ENCODE measurements at places on chromosomes 5 and 9.

GRCh38 chr5:153953411-153953810 lies 85.3 kb downstream of the FAM114A2 start:
- DNase-seq, result no peak

DNA sequence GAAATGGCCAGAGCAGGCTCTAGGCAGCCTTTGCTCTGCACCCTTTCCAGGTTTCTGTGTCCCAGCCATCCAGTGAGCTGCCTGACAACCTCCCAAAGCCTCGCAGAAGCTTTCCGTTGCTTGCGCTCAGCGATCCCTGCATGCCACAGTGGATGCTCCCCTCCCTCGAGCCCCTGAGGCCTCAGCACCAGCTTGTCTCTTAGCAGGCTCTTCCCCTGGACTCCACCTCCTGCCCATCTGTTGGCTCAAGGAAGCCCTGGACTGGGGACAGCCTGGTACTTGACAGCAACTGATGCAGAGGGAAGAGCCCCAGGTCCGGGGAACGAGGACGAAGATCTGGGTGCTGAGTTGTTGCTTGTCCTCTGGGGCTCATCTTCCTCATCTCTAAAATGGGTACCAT lies 23.2 kb downstream of the TSPAN17 start:
- no peak for DNase-seq

DNA sequence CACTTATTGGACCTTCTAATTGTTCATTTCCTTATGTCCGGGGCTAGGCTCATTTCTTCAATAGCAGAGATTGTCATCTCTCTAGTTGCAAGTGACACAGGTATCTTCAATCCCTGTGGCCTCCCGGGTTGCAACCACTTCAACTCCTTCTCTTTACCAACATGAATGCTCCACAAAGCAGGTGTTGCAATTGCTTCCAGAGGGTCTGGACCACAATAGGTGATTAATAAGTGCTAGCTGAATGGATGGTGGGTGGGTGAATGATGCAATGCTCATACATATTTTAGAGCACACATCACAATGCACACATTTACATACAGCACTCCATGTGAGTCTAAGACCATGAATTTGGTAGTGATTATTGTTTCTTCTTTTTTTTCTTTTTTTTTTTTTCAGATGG lies 2.6 kb downstream of the CEMIP2 start:
- DNase-seq, result no peak

GRCh38 chr5:107966201-107966600 lies 295.5 kb upstream of the EFNA5 start:
- DNase-seq, result no peak

GRCh38 chr5:147327421-147327820 lies 92.6 kb downstream of the STK32A start:
- DNase-seq, result no peak

- DNase-seq, result no peak
Observed at GRCh38 chr5:75928992-75929391, 154.2 kb upstream of the SV2C start.

DNA sequence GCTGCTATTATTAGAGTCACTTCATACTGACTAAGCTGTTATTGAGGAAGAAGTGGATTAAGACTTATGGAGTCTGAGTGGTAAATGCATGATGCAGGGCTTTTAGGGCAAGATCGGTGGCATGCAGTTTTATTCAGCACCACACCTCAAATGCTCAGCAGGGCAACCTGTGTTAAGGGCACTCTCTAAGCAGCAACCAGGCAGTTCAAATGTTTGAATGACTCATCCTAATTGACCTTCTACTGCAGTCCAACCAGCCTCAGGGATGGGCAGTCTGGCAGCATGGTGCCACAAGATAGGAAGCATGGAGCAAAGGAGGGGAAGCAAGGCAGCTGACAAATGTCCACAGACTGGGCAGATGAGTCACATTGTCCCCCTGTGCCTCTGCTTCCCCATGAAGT lies 80.2 kb upstream of the MIER3 start:
- no peak for DNase-seq

DNA sequence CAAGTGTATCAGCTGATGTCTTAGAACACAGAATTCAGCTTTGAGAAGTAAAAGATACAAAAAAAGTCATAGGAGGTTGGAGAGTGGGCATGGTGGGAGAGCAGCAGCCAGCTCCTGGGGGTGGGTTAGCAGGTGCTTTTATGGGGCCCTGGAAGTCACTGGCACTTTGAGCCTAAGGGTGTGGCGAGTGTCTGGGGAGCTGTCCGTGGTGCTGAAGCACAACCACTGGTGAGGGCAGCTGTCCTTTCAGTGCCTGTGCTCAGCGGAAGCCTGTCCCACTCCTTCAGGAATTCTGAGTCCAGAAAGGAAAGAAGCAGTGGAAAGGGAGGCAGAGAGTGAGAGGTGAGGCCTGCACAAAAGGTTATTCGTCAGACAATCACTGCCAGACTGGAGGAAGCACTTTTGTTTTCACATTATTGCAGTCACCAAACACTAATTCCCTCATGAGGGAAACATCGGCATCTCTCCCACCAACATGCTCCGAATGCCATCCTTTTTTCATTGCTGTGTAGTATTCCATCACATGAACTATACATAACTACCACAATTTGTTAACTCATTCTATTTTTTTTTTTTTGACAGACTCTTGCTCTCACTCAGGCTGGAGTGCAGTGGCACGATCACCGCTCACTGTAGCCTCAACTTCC lies 59.4 kb upstream of the RAPGEF1 start:
- DNase-seq, result peak; percentile 71
